Thymus (tissue), 14 donors: ENCODE measurements at places on chromosomes 4 and X. TPM values are rescaled to one million over a fixed set of nuclear protein-coding genes. Genes with fewer than 3 reads are reported as not detected.

- no peaks in the 10 kb centered on the region for H3K36me3 ChIP-seq
- DNase-seq, result no peak
- H3K27ac ChIP-seq, result no peak overlapping the region
- no peaks in the 10 kb centered on the region for H3K27me3 ChIP-seq
These were observed 725.9 kb upstream of the GRID2 start for GRCh38 chr4:91577864-91578263.

GRCh38 chr4:86891762-86892635, at the start of gene C4orf36:
C4orf36 (minus strand) TSS chr4:86892422; CDS start chr4:86891520, 902 bp downstream.
- H3K36me3 ChIP-seq, result no peaks in the 10 kb centered on the region
- peak within 1 kb of the TSS; percentile 59 for H3K4me3 ChIP-seq
- H3K27ac ChIP-seq, result peak within 1 kb of the TSS; percentile 71
- H3K27me3 ChIP-seq, result peaks cover 13% of the 10 kb centered on the region

DNA sequence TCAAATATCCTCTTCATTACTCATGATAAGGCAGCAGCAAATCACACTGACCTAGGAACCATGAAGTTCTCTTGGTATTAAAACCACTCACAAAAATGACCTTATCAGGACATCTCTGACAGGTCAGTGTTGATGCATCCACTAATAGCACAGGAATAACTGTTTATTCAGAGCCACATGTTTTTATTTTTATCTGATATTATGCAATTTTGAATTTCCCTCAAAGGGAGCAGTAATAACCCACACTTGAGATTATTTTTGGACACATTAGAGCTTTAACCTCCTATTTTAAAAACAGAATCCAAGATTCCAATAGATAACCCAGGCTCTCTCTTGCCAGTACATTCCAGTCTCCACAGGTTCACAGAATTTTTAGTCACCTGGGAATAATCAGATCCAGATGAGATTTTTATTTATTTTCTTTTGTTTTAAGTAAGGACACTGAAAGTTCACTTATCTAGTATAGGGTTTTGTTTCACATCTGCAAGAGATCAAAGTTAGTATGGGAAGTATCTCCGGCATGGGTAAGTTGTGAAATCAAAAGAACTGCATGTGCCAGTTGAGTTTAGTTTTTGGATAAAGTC, 36.3 kb upstream of the MYOZ2 start:
- H3K27ac ChIP-seq, result no peak overlapping the region
- no peaks in the 10 kb centered on the region for H3K27me3 ChIP-seq
- no peaks in the 10 kb centered on the region for H3K4me1 ChIP-seq
- DNase-seq, result no peak
- no peaks in the 10 kb centered on the region for H3K36me3 ChIP-seq
- H3K4me3 ChIP-seq, result no peak overlapping the region

GRCh38 chrX:43314525-43314924, 341.6 kb upstream of the MAOA start:
- H3K4me1 ChIP-seq, result no peaks in the 10 kb centered on the region
- no peak overlapping the region for H3K4me3 ChIP-seq
- no peak overlapping the region for H3K27ac ChIP-seq
- no peak for DNase-seq
- H3K27me3 ChIP-seq, result no peaks in the 10 kb centered on the region

Gene DUX4
- total RNA-seq, result not detected

- H3K4me1 ChIP-seq, result peaks cover 6% of the 10 kb centered on the region
- peaks cover 93% of the 10 kb centered on the region for H3K27me3 ChIP-seq
- no peak overlapping the region for H3K4me3 ChIP-seq
- no peak for DNase-seq
- no peaks in the 10 kb centered on the region for H3K36me3 ChIP-seq
These were observed 739 bp upstream of the MSX1 start for GRCh38 chr4:4858527-4859324.

Gene ARX
- total RNA-seq, result not detected

- DNase-seq, result no peak
- H3K4me1 ChIP-seq, result peaks cover 29% of the 10 kb centered on the region
- no peaks in the 10 kb centered on the region for H3K36me3 ChIP-seq
- no peaks in the 10 kb centered on the region for H3K27me3 ChIP-seq
- no peak overlapping the region for H3K4me3 ChIP-seq
These were observed 9.8 kb downstream of the LAMP2 start for GRCh38 chrX:120459309-120459708.

GRCh38 chrX:13759152-13759718, 24.7 kb downstream of the OFD1 start:
- H3K27ac ChIP-seq, result no peak overlapping the region
- H3K4me3 ChIP-seq, result no peak overlapping the region
- DNase-seq, result no peak
- H3K36me3 ChIP-seq, result peaks cover 59% of the 10 kb centered on the region

GRCh38 chr4:164748375-164748774, 5.6 kb upstream of the SMIM31 start:
- no peak for DNase-seq
- no peaks in the 10 kb centered on the region for H3K27me3 ChIP-seq
- H3K27ac ChIP-seq, result no peak overlapping the region
- H3K4me1 ChIP-seq, result no peaks in the 10 kb centered on the region

DNA sequence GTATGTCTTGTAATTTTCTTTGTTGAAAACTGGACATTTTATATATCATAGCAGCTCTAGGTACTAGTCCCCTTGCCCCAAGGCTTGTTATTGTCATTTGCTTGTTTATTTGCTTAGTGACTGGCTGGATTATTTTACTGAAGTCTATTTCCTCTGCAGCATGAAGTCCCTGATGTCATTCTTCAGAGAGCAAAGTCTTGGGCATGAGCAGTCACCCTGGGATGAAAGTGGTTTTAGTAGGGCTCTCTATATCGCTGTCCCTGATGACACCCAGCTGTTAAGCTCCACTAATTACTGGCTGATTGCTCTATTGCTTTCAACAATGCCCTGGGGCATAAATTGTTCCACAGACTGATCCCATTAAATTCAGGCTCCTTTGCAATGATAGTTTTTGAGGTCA, 113.5 kb upstream of the USP9X start:
- H3K27me3 ChIP-seq, result no peaks in the 10 kb centered on the region
- DNase-seq, result no peak
- no peaks in the 10 kb centered on the region for H3K4me1 ChIP-seq
- H3K27ac ChIP-seq, result no peak overlapping the region

Gene NPY2R
- 0.05 TPM for total RNA-seq
